ENCODE measurements at places on chromosomes 2 and 18.

- DNase-seq, result no peak
Measured at GRCh38 chr2:136787970-136788369, 22.6 kb downstream of the THSD7B start.

- no peak for DNase-seq
Measured at GRCh38 chr2:19360966-19361321, 2.5 kb upstream of the OSR1 start.

DNA sequence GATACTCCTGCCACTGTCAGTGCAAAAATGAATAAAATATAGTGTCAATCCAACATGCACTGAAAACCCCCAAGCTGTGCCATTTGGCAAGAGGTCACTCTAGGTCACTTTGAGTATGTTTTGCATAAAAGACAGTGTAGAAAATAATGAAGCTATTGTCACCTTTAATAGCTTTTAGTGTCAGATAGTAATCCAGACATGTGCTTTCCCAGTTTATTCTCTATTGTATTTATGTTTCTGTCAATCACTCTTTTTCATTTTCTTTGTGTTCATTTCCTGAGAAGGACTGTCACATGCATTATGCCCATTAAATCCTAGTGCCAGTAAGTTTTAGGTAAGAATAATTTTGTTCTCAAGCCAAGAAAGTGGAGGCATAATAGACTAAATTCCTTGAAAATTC lies 1073.9 kb upstream of the CDH2 start:
- no peak for DNase-seq

GRCh38 chr18:24500217-24500616 lies 39.8 kb downstream of the HRH4 start:
- no peak for DNase-seq

DNA sequence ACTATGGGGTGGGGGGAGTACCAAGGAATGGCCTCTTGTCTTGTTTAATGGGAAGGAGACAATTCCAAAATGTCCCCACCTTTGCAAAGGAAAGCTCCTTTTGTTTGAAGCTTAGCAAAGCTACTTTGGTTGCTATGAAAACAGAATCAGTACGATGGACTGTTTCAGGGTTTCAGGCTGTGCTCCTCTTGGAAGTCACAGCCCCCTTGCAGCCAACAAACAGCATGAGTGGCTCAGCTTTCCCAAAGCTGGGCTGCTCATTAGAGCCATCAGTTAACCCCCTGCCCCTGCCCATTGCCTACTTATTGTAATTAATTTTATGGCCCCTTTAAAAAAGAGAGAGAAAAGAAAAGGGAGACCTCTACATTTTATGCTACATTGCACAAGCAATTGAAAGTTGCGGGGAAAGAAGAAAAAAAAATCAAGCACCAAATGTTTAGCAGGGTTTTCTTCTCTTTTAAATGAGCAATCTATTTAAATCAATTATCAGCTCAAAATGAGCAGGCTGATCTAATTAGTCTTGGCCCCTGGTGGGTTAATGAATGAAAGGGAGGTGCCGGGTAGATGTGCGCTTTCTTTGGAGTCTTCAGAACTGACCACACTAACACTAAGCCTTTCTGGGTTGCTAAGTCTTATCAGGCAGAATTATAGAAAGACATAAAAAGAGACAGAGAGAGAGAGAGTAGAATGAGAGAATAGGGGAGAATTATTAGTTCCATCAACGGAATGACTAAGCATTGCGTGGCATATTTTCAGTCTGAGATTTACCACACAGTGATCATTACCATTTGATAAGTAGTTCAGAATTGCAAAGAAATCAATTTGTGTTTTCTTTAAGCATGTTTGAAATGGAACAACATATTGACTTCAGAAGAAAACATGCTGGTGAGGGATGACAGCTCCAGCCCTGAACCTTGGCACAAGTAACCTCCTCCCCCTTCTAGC lies 284.9 kb downstream of the INSIG2 start:
- no peak for DNase-seq

DNA sequence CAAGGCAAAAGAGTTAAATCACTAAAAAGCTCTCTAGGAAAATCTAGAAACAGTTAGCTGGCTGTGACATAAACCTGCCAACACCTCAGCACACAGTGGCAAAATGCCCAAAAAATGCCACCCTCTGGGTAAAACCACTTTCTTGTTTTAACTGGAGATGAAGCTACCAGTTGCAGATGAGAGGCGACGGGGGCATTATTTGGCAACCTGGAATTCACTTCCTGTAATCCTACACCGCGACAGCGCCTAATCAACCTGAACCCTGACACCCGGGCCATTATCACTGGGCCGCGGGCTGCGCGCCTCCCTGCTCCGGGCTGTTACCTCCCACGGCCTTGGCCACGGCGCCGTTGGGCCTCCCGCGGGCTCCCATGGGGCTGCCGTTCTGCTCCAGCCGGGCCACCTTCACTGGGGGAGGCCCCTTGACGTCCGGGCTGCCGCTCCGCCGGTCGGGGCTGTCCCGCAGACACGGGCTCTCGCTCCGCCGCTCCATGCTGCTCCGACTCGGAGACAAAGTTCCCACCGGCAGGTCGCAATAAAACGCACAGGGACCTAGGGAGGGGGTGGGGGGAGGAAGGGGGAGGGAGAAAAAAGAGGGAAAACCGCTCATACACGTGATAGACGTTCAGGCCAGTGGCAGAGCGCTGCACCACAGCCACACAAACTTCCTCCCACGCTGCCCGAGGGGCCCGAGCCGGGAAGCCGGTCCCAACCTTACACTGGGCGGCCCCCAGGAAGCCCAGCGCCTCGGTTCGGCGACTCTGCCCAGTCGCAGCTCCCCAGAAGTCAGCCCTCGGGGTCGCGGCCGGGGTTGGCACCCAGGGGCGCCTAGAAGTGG lies 2.0 kb downstream of the SATB2 start:
- no peak for DNase-seq
